ENCODE measurements at places on chromosomes 2 and 18.
A peak's percentile ranks its signal among the peaks of the same experiment; 100 is the strongest.

GRCh38 chr2:147630585-147630984 is 214.2 kb upstream of the ACVR2A start:
- no peak for DNase-seq

GRCh38 chr18:49988101-49988500 is 174.8 kb upstream of the ACAA2 start:
- DNase-seq, result no peak

GRCh38 chr2:158795195-158795924 is at the start of gene DAPL1:
Gene DAPL1 (plus strand): TSS chr2:158795317. CDS start chr2:158795373, 56 bp downstream.
- no peak for DNase-seq

DNA sequence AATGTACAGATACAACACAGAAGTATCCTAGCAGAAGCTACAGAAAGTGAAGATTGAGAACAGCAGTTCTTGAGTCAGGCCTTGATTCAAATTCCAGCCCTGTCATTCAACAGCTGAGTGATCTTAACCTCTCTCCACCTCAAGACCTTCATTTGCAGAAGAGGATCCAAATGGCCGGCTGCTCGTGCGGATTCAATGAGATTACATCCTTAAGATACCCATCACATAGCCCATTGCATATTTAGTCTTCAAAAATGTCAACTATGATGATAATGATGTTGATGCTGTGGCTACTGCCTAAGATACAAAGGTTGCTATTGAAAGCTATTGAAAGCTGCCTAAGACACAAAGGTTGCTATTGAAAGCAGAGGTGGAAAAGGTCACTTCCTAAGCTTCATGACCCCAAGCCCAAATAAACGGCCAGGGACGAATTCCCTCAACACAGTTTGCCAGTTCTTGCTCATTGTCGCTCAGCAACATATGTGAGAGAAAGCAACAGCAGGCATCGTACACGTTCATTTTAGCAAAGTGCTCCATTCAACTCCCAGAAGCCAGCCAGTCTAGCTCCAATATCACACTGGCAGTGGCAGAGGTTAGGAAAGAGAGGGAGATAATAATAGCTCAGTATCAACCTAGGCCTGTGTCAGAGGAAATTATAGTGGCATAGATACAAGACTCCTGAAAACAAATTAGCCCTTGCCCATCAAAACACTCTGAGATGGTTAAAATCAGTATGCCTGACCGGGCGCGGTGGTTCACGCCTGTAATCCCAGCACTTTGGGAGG is 36.1 kb downstream of the MRPL35 start:
- no peak for DNase-seq

- DNase-seq, result no peak
Observed at GRCh38 chr2:115678129-115678528, 1235.7 kb downstream of the DPP10 start.

DNA sequence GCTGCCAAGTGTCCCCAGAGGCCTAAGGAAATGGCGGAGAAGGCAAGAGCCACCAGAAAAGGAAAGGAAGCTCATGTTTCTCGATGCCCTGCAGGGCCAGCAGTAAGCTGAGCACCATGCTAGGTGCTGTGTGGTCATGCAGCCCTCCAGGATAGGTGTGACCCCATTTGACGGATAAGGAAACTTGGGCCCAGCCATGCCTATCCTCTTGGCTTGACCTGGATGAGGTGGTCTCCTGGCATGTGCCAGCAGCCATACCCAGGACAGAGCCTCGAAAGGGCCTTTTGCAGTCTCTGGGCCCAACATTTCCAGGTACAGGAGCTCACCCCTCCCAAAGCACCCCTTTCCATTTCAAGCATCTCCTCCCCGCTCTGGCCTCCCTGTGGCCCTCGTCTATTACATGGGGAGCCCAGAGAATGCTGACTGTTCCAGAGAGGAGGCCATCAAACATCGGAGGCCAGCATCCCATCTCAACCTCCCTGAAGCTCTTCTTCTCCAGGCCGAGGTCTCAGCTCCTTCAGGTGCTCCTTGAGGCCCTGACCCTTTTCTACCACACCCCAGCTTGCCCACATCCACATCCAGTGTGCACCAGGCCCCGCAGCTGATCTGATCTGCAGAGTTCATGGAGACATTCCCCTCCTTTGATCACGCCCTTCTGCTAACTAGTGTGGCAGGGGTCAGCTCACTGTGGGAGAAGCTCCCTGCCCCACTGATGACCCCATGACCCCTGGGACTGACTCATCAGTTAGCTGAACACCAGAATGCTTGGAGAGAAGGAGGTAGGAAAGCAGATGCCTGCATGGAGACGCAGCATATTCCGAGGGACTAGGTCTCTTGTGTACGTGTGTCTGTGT is 208.4 kb downstream of the TNS1 start:
- no peak for DNase-seq

DNA sequence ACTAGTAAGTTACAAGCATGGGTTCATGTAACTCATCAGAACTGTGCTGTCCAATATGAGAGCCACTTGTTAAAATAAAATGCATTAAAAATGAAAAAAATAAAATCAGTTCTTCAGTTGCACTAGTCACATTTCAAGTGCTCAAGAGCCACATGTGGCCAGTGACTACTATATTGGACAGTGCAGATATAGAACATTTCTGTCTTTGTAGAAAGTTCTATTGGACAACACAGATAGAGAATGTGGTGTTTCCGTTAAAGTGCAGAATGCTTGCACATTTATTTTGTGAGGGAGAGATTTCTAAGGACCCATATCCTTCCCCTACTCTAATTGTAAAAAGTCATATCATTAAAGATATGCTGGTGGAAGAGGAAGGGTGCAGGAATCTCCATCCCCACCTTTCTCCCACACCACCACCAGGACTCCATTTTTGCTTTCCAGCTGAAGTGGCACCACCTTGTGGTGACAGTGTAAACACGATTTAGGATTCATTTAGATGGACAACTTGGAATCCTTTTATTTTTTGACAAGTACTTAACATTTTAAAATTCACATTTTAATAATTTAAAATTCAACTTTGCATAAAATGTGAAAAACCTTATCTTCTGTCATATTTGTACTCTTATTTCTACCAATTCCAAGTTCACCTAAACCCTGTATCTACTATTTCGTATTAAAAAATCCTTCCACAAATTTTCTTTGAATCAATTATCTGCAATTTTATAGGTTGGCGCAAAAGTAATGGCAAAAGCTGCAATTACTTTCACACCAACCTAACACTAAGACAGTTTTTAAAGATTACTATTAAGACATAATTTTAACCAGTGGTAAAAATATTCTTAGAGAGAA is 9.4 kb upstream of the CD302 start:
- DNase-seq, result peak; percentile 13

GRCh38 chr2:231160701-231161100 is 35.9 kb upstream of the HTR2B start:
- no peak for DNase-seq

- DNase-seq, result no peak
Observed at GRCh38 chr2:60533101-60534051, 20.1 kb downstream of the BCL11A start.

DNA sequence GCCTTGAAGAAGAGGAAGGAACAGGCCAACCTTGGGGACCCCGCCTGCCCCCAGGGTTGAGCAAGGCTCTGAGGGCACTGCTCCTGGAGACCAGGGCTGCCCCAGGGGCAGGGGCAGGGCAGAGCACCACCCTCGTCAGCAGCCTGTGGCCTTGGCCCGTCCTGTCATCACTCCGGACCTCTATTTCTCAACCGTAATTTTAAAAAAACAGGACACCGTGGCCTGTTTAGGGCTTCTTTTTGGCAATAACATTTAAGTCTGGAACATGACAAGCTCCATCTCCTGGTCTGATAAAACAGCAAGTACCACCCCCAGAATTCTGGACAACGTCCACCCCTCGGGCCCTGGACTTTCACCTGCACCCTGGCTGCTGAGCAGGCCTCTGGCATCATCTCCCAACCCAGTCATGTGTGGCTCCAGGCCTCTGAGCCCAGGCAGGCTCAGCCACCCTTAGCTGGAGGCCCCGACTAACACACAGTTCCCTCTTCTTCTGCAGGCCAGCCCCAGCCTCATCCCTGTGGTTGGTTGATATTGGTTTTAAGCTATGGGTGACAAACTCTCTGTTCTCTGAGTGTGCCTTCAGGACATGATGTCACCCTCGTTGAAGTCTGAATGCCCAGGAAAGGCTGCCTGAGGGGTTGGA is 22.6 kb upstream of the ID2 start:
- no peak for DNase-seq

GRCh38 chr2:25105336-25106085 is 62.9 kb downstream of the POMC start:
- peak; percentile 50 for DNase-seq

- DNase-seq, result no peak
Observed at GRCh38 chr18:33264566-33264965, 176.0 kb downstream of the CCDC178 start.

DNA sequence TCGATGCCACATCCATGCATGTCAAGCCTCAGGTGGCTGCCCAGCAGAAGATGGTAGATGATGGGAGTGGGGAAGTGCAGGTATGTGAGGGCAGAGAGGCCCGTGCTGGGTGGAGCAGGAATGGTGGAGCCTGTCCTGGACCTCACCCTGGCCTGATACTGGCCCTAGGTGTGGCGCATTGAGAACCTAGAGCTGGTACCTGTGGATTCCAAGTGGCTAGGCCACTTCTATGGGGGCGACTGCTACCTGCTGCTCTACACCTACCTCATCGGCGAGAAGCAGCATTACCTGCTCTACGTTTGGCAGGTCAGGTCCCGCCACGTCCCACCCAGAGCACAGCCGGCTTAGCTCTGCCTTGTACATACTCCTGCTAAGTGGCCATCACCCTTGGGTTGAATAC is 13.0 kb downstream of the VIL1 start:
- no peak for DNase-seq

- DNase-seq, result no peak
Observed at GRCh38 chr2:40606862-40607261, 155.0 kb upstream of the SLC8A1 start.

- DNase-seq, result peak; percentile 73
Observed at GRCh38 chr2:129191530-129191929, 787.9 kb upstream of the RAB6C start.

DNA sequence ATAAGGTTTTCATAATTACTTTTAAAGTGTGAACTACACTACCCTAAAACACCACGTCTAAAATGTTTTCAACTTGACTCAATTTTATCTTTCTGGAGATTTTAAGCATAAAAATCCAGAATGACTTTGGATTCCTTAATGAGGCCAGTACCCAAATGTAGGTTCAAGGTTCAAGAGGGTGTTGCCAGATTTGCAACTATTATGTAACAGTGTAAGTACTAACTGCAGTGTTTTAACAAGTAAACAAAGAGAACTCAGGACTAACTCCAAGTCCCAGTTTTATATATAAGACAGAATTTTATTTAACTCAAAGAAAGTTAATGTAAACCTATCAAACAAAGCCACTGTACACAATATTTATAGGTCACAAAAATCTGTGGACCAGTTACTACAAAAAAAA is 5.7 kb downstream of the HIBCH start:
- DNase-seq, result no peak

DNA sequence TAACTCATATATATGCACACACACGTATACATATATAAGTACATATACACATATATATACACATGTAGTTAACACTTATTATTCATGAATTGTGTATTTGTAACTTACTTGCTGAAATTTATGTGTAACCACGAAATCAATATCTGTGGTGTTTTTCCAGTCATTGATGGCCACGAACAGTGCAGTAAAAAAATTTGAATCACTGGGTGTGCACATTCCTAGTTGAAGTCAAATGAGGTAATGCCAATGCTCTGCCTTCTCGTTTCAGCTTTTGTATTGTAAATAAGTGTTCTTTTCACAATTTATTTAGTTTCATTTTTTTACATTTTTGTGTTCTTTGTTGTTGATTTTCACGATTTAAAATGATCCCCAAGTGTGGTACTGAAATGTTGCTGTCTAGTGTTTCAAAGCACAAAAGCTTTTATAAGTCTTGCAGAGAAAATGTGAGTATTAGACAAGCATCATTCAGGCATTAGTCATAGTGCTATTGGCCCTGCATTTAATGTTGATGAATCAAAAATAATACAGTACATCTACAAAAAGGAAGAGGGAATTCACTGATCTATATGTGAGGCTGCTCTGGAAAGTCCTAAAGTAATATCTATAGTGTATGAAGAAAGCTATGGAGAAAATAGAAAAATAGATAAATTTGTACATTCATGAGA is 419.0 kb downstream of the DSC3 start:
- no peak for DNase-seq

DNA sequence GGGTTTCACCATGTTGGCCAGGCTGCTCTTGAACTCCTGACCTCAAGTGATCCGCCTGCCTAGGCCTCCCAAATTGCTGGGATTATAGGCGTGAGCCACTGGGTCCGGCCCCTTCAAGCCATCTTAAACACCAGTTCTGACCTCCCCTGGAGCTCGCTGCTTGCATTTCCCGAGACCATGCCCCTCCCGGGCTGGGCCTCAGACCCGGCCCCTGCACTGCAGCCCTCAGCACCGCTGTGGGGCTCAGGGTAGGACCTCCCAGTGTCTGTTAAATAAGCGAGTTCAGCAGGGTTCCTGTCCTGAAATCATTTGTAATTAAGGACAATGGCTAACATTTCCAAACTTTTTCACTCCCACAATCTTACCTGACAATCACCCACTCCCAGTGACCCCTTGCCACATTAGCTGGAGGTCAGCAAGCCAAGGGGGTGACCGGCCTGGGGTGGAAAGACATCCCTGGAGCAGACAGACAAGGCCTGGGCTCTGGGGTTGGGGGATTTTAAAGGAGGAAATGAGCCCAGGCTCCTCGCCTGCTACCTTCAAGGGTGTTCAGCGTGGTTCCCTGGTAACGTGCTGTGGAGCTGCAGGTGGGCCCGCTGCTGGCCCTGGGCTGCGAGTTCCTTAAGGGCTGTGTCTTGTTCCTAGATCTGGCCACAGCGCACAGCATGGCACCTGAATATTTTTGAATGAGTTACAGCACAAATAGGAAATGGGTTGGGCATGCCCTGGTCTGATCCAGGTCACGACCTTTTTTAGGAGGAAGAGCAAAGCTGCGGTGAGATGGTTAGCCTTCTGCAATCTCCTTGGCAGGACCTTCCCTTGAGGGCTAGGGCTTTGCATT is 15.1 kb downstream of the CYS1 start:
- no peak for DNase-seq

GRCh38 chr18:5311301-5311989 is 15.9 kb upstream of the ZBTB14 start:
- DNase-seq, result no peak

DNA sequence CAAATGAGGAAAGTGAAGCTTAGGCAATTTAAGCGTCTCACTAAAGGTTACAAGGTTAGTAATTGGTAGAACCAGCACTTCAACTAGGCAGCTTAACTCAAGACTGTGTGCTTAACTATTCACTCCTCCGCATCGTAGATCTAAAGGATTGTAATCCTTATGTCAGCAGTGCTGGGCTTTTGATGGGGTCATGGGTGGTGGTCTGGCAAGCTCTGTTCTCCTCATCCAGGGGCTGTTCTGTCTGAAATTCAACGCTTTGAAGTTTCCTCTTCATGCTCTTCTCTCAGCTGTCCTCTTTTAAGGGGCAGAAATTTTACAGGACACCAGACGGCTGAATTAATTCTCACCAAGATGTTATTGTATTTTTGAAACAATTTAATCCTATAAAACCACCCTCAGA is 165.5 kb upstream of the FAM98A start:
- no peak for DNase-seq

Data from keratinocyte (primary cell).